Non-pigmented ciliary epithelial cell (primary cell): ENCODE measurements at places on chromosomes 1 and 21.

- no peak for DNase-seq
These were observed 2.0 kb downstream of the SKI start for GRCh38 chr1:2229911-2230731.

- DNase-seq: no peak
These were observed 231.0 kb upstream of the JUN start for GRCh38 chr1:59014827-59015226.

DNA sequence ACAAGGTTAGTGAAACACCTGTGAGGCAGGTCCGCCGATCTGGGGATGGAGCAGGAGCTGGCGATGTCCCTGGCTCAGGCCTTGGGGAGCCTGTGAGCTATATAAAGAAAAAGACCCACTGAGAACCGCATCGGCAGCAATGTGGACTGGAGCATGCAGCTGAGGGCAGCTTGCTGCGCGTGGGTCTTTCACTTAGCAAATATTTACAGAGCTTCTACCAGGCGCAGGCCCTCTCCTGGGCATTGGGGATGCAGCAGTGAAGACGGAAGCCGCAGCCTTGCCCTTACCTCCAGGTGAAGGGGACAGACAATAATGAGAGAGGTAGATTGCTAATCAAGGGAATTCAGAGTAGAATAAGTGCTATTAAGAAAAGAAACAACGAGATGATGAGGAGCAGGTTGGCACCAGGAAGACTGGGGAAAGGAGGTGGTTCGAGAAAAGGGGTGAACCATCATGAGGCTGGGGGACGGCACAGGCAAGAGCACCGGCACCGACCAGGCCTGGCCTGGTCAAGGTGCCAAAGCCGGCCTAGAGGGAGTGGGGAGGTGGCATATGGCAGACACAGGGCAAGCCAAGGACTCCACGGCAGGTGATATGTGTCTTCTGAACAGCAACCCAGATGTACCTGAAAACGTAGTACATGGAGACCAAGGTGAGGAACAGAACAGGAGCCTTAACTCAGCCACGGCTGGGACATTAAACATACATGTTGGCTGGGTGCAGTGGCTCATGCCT, 60.7 kb upstream of the PAX7 start:
- DNase-seq: no peak

GRCh38 chr1:64203420-64203819, at the start of gene UBE2U:
TSS of gene UBE2U (plus strand) at chr1:64203623. CDS start at chr1:64204051, 428 bp downstream.
- no peak for DNase-seq

DNA sequence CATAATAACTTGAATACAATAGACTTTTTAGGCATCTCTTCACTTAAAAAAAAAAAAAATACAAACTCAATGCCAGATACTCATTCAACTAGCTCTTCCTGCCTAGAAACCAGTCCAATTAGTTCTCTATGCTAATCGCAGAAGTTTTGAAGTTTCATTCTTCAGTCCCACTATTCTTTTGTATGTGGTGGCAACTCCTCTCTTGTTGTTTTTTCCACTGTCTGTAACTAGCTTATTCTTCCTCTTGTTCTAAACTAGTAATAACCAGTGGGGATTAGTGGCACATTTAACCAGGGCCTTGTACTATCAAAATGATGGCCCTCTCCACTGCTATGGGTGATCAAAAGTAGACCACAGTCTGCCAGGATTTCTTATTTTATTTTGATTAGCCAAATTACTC, 52.5 kb downstream of the SELENOF start:
- no peak for DNase-seq

DNA sequence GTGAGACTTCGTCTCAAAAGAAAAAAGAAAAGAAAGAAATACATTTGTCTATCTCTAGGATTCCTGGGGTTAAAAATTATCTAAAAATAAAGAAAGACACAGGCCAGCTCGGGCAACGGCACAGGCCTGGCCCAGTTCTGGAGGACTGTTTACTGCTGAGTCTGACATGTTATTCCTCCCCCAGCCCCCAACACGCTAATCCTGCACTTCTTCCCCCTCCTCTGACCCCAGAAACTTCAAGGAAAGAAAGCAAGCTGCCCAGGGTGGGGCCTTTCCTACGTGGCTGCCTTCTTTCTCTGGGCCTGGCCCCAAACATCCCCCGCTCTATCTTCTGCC, 40.0 kb downstream of the ACOT7 start:
- DNase-seq: no peak

- DNase-seq: no peak
These were observed 53.3 kb upstream of the FGGY start for GRCh38 chr1:59243550-59243949.

DNA sequence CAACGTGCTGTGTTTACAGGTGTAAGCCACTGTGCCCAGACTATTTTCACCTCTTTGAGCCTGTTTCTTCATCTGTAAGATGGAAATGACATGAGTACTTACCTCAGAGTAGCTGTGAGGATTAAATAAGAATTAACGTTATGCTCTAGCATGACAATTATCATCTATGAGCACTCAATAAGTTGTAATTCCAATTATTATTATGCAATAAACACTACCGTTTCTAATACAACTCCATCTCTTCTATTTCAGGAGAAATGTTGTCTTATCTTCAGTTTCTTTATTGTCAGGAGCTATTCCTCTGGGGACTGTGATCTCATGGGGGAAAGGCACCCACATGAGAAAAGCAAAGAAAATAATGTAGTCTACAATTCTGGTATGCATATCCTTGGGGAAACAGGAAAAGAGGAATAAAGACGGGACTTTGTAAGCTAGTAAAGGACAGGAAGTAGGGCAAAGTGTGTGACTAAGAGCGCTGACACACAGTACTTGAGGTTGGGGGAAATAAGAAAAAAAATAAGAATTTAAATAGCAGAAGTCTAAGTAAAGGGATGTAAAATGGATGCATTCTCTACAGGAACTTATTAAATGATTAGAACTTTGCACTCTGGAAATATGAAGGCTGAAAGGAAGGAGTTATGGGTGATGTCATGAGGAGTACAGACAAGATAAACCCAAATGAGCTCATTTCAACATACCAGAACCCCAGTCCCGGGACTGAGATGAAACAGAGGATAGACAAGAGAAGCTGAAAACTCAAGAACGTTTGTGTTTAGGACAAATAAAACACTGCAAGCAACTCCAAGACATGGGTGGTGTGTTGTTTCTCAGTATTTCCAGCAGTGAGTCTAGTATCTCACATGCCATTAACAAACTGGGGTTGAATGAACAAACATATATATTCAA, 9.8 kb downstream of the PHC2 start:
- DNase-seq: no peak

GRCh38 chr1:225428881-225429455, 1.1 kb upstream of the LBR start:
- DNase-seq: no peak

DNA sequence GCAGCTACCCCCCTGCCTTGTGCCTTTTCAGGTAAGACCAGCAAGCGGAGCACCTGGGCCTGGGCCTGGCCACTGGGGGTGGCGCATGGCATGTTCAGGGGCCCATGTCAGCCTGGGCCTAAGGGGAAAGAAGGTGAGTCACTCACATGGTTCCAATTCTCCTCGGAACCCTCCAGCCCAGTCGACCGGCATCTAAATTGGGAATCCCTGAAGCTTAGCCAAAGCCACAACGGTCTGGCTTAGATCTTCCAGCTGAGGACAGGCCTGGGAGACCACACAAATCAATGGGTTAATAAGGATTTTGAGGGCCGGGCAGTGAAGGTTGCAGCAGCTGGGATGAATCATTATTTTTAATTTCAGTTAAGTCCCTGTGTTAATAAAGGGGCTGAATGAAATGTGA, 145.1 kb upstream of the SMYD2 start:
- DNase-seq: no peak

GRCh38 chr1:94797291-94797690, 22.9 kb upstream of the SLC44A3 start:
- no peak for DNase-seq

- no peak for DNase-seq
These were observed 153.9 kb upstream of the LMO4 start for GRCh38 chr1:87174724-87175245.

GRCh38 chr1:64172458-64172983, 30.9 kb upstream of the UBE2U start:
- no peak for DNase-seq

GRCh38 chr1:205543351-205544301, 39.2 kb downstream of the CDK18 start:
- DNase-seq: peak; percentile 50

GRCh38 chr21:42611852-42612251, 41.6 kb upstream of the PDE9A start:
- DNase-seq: no peak

GRCh38 chr1:74534241-74534640, 21.8 kb upstream of the LRRC53 start:
- DNase-seq: peak; percentile 5

DNA sequence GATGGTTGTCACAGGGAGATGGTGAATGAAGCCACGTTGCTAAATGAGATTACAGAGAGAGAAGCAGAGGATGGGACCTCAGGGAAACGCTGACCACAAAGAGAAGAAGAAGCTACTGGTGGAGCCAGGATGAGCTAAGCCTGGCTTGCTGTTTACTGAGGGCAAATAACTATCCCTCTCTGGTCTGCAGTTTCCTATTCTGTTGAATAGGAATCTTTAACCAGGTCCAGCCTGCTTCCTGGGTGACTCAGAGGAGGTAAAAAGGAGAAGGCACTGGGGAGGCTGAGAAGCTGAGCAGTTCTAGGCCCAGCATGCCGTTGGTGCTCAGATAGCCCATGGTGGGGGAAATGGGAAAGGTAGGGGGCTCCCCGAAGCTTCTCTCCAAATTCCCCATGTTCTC, 29.6 kb downstream of the DMBX1 start:
- DNase-seq: no peak

- DNase-seq: no peak
These were observed 760 bp downstream of the PEX14 start for GRCh38 chr1:10475510-10475909.

- no peak for DNase-seq
These were observed 15.1 kb upstream of the PADI3 start for GRCh38 chr1:17233675-17234320.

- no peak for DNase-seq
These were observed 2.2 kb downstream of the PPP2R5A start for GRCh38 chr1:212287261-212287895.

DNA sequence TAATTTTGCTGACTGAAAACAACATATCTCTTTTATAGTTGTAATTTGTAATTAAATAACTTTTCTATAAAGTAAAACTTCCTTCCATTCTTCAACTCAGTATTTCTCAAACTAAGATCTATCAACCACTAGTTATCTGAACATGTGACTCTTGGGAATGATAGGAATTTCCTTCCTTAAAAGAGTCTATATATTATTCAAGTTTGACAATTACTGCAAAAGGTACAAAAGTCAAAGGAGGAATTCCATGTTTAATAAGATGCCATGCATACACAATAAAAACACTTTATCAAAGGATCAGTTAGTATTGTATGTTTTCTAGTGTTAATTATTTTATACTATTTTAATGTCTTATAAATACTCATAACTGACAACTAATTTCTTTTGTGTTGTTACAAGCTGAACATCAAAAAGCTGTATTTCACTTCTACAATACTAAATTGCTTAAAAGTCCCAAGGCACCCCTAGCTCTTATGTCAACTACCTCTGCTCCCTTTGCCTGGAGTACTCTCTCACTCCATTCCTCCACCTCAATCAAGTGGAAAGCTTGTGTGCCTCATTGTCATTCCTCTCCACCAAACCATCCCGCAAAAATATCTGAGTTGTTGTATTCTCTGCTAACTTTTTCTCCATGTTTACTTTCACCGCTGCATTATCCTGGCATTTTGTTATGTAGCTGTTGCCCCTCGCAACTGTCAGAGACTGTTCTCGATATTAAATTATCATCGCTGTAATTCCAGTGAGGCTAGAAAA, 67.9 kb downstream of the SLC44A5 start:
- no peak for DNase-seq

DNA sequence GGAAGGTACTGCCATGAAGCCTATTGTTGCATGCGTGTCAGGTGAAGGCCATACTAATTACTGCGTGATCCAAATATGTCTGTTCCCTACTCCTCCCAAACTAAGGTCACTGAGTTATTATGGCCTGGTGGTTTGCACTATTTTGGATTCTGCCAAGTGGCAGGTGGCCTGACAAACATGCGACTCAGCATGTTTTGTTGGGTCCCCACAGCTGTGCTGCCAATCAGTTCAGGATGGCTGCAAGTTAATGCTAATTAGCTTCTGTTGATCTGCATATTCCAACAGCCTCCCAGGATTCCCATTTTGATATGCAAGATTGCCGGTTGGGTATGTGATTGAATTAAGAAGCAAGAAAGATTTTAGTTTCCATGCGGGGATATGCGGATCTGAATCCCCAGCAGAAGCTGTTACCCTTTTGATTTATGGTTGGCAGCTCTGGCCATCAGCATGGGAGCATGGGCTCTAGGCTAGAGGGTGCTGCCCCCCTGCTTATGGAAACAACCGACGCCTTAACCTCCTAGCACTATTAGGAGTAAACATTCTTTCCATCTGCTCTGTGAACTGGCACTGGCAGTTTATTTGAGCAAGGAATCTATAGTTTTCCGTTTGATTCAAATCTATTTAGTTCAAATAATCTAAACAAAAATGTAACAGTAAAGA, 429.8 kb upstream of the C1orf87 start:
- DNase-seq: no peak

DNA sequence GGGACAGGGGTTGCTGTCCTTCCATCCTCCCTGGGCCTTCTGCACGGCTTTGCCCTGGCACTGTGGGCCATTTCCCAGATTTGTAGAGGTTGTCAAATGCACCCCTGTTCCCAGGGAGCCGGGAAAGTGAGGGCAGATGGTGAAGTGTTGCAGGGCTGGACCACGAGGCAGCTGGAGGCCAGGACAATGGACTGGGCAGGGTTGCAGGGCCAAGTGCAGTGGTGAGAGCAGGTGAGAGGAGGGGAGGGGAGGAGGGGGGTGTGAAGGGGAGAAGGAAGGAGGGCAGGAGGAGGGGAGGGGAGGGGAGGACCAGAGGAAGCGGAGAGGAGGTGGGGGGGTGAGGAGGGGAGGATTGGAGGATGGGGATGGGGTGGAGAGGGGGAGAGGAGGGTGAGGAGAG, 443.9 kb downstream of the CAMTA1 start:
- DNase-seq: no peak

GRCh38 chr1:187871177-187871845, 1042.6 kb downstream of the PLA2G4A start:
- DNase-seq: no peak

DNA sequence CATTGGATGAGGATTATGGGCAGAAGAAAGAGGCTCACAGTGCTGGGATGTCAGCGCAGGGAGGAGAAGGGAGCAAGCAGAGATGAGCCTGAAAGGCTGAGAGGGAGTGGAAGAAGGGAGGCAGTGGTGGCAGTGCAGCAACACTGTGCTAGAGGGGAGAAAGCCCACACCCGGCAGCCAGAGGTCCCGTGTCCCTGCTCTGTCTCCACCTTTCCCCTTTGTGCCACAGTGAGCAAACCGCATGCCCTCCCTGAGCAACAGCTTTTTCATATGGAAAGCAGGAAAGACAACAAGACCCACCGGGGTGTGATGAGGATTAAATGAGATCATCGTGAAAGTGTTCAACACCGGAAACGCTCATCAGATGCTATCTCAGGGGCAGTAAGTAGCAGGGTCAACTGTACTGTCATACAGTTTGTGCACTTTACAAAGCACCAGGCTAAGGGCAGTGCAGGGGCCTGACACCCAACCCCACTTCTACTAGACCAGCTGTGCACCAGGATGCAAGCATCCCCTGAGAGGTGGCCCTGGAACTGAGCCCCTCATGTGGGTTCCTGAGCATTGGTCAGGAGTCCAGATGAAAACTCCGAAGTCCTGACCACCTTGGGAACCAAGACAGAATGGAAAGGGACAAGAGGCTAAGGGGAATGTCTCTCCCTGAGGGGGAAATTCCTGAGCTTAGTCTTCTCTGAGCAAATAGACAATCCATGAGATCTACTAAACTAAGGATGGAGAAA, 9.1 kb downstream of the NHLH1 start:
- no peak for DNase-seq

- no peak for DNase-seq
These were observed 1.2 kb downstream of the OR2T1 start for GRCh38 chr1:248404024-248404423.

- DNase-seq: no peak
These were observed 1095.3 kb downstream of the TTLL7 start for GRCh38 chr1:82903626-82904025.
